CD4-positive, CD25-positive, alpha-beta regulatory T cell (primary cell): ENCODE measurements at places on chromosomes 12 and 14. TPM values are rescaled to one million over a fixed set of nuclear protein-coding genes. Genes with fewer than 3 reads are reported as not detected.

- no peak for DNase-seq
- H3K4me1 ChIP-seq: no peaks in the 10 kb centered on the region
- H3K27me3 ChIP-seq: no peaks in the 10 kb centered on the region
- H3K4me3 ChIP-seq: no peak overlapping the region
- H3K27ac ChIP-seq: no peak overlapping the region
Observed at GRCh38 chr14:87261621-87262020, 731.4 kb downstream of the GALC start.

GRCh38 chr14:100602621-100603230 lies 15.5 kb upstream of the BEGAIN start:
- H3K27ac ChIP-seq: no peak overlapping the region
- no peak overlapping the region for H3K4me3 ChIP-seq
- H3K36me3 ChIP-seq: no peaks in the 10 kb centered on the region
- H3K27me3 ChIP-seq: peaks cover 9% of the 10 kb centered on the region
- no peak for DNase-seq

DNA sequence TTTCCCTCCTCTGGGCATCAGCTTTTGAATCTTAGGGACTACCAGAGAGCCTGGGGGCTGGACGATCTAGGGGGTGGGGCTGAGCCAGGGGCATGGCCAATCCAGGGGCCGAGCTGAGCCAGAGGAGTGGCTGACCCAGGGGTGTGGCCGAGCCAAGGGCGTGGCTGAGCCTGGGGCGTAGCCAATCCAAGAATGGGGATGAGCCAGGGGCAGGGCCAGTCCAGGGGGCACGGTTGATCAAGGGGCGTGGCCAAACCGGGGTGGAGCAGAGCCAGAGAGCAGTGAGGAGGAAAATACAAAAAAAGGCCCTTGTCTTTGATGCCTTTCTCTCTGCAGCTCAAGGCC lies 219.3 kb upstream of the NOS1 start:
- no peaks in the 10 kb centered on the region for H3K36me3 ChIP-seq
- H3K4me3 ChIP-seq: no peak overlapping the region
- no peaks in the 10 kb centered on the region for H3K27me3 ChIP-seq
- DNase-seq: no peak
- no peaks in the 10 kb centered on the region for H3K4me1 ChIP-seq

DNA sequence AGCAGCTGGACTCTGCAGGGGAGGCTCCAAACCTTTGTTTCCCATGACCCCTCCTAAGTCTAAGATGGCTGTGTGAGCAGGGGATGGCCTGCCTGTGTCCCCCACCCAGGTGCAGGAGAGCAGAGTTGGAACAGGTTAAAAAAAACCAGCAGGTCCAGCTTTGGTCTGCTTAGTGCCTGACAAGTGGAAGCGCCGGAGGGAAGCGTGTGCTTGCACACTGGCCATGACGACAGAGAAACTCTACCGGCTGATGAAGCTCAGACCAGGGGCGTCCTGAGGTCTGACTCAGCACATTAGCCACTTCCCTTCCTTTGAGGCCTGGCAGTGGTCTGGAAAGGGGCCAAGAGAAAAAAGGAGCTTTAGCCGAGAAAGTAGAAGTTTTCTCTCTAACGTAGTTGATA lies 280.1 kb downstream of the VRK1 start:
- H3K4me1 ChIP-seq: no peaks in the 10 kb centered on the region
- no peaks in the 10 kb centered on the region for H3K36me3 ChIP-seq
- DNase-seq: peak; percentile 4
- H3K27me3 ChIP-seq: no peaks in the 10 kb centered on the region
- peak overlapping the region; percentile 15 for H3K4me3 ChIP-seq

- peaks cover 89% of the 10 kb centered on the region for H3K36me3 ChIP-seq
- H3K27me3 ChIP-seq: no peaks in the 10 kb centered on the region
- no peak for DNase-seq
- no peak overlapping the region for H3K27ac ChIP-seq
- H3K4me1 ChIP-seq: peaks cover 69% of the 10 kb centered on the region
Observed at GRCh38 chr14:69772082-69773017, 5.4 kb downstream of the SRSF5 start.

DNA sequence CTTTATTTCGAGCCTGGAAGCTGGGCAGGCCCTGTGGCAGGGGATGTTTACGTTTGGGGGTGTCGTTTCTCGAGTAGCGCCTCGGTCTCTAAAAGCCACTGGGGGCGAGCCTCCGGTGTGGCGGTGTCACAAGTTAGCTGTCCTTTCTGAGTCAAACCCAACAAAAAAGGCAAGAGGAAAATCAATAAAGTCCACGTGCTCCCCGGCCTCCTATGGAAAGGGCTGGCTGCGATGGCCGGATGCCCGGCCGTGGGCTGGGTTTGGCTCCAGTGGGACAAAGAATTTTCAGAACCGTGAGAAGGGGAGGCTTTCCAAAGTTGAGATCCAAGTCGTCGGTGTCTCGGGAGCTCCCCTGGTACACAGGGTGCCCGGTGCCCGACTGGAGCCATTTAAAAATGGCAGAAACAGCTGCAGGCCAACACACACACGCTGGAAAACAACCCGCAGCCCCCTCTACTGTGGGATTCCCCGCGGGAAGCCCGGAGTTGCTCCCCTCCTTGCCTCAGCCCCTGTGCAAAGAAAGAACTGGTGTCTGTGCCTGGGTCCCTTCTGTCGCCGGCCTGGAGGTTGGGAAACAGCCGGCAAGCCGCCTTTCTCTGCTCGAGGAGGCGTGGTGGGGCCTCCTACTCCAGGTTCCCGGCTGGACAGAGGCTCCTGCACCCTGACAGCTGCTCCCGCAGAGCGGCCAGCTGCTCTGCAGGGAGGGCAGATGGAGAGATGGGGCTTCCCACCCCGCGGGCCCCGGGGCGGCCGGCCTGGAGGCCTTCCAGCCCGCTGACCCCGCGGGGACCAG lies 1.9 kb downstream of the BCL7A start:
- no peak overlapping the region for H3K27ac ChIP-seq
- H3K4me3 ChIP-seq: no peak overlapping the region
- H3K36me3 ChIP-seq: no peaks in the 10 kb centered on the region
- H3K27me3 ChIP-seq: peaks cover 5% of the 10 kb centered on the region
- DNase-seq: no peak
- H3K4me1 ChIP-seq: peaks cover 16% of the 10 kb centered on the region

The SHMT2 gene
- 108 TPM for total RNA-seq

The CLEC4A gene
- 1.4 TPM for total RNA-seq

The NUAK1 gene
- total RNA-seq: not detected

The KLRK1 gene
- total RNA-seq: 2.7 TPM

The KRT71 gene
- total RNA-seq: not detected

- peaks cover 7% of the 10 kb centered on the region for H3K36me3 ChIP-seq
- peaks cover 37% of the 10 kb centered on the region for H3K4me1 ChIP-seq
- H3K27ac ChIP-seq: peak overlapping the region; percentile 99
- H3K4me3 ChIP-seq: peak overlapping the region; percentile 100
Observed at GRCh38 chr12:14962797-14963196, 1.4 kb upstream of the ARHGDIB start.

DNA sequence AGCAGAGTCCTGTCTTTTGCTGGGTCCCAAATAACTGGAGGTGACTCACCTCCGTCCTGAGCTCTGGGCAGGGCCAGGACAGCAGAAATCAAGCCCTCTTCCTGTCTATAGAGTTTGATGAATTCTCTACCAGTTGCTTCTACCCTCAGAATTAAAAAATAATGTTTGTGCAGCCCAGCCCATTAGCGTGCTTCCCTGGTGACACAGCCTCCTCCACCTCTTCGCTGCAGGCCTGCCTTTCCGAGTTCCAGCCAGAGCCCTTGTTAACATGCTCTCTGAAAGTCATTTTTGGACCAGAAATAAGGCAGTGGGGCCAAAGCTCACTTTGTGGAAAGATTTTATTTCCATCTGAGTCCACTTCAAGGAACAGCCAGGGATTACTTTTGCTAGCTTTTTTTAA lies 94.0 kb downstream of the TBX5 start:
- H3K4me3 ChIP-seq: no peak overlapping the region
- no peak overlapping the region for H3K27ac ChIP-seq
- DNase-seq: no peak

DNA sequence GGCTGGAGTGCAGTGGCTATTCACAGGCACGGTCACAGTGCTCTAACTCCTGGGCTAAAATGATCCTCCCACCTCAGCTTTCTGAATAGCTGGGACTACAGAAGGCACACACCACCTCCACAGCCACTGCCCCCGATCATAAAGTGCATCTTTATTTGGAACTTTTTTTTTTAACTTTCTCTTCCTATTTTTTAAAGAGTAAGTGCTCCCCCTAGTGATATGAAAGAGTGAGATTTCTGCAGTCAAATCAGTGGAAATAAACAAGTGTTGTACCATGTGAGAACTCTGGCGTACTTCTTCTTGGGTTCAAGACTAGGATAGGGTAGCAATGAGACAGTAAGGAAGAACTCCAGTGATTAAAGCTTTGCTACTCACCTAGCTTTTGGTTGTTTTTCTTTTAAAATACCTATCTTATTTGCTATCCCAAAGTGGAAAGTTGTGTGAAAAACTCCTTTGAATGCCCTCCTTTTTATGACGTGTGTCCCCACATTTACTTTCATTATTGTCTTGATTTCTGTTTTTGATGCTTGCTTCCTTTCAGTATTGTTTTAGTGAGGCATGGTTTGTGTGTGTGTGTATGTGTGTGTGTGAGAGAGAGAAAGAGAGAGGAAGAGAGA lies 6.6 kb downstream of the PPP4R4 start:
- no peaks in the 10 kb centered on the region for H3K4me1 ChIP-seq
- peaks cover 34% of the 10 kb centered on the region for H3K27me3 ChIP-seq
- peak overlapping the region; percentile 81 for H3K4me3 ChIP-seq
- peak; percentile 76 for DNase-seq

The PDZRN4 gene
- total RNA-seq: not detected

DNA sequence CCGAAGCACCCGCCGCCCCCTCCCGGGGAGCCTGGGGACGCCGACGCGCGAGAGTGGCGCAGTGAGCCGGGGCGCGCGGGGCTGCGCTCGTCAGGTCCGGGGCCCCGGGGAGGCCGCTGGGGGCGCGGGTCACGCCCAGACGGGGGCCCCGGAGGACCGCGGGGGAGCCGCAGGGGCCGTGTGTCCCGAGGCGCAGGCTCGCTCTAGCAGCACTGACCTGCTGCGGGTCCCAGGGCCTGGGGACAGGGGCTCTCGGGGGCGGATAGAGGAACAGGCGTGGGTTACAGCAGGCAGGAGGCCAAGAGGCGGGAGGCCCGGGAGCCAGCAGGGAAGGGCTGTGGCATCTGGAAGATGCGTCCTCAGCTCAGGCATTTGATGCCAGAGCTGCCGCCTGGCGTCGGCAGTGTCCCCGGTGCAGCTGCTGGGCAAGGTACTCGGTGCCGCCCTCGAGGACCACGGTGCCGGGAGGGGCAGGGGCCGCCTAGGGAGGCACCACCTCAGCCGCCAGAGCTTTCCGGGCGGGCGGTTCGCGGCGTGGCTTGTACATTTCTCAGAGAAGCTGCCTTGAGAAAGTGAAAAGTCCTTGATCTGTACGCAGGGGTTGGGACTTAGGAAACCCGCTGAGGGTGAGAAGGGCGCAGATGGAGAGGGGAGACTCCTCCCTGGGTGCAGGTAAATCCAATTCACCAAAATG lies 1.2 kb downstream of the WNT5B start:
- H3K4me3 ChIP-seq: no peak overlapping the region
- H3K4me1 ChIP-seq: peaks cover 16% of the 10 kb centered on the region
- peaks cover 27% of the 10 kb centered on the region for H3K27me3 ChIP-seq
- DNase-seq: peak; percentile 27
- no peak overlapping the region for H3K27ac ChIP-seq
- no peaks in the 10 kb centered on the region for H3K36me3 ChIP-seq

- H3K4me3 ChIP-seq: no peak overlapping the region
- DNase-seq: no peak
- H3K27me3 ChIP-seq: peaks cover 4% of the 10 kb centered on the region
- no peaks in the 10 kb centered on the region for H3K4me1 ChIP-seq
- H3K36me3 ChIP-seq: no peaks in the 10 kb centered on the region
Observed at GRCh38 chr12:97276661-97277429, 185.8 kb upstream of the RMST start.
